ENCODE measurements at places on chromosomes 2 and 18.

GRCh38 chr18:57559314-57559713 lies 27.2 kb downstream of the FECH start:
- DNase-seq, result no peak

DNA sequence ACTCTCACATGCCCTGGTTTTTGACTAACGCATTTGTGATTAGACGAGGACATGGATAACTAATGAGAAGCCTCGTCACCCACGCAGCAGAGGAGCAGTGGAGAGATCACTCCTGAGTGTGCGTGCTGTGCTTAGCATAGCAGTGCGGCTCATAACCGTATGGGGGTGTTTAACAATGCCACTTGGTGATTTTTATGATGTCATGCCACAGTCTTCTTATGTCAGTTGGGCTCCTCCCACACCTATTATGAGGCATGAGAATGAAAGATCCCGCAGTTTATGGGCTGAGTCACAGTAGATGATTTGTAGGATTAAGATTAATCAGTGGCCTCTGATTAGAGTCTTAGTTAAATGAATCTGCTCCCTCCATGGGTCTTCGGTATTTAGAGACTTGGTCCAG lies 2.5 kb upstream of the SMIM21 start:
- DNase-seq, result no peak

- no peak for DNase-seq
Measured at GRCh38 chr18:6449213-6449612, 34.5 kb upstream of the L3MBTL4 start.

DNA sequence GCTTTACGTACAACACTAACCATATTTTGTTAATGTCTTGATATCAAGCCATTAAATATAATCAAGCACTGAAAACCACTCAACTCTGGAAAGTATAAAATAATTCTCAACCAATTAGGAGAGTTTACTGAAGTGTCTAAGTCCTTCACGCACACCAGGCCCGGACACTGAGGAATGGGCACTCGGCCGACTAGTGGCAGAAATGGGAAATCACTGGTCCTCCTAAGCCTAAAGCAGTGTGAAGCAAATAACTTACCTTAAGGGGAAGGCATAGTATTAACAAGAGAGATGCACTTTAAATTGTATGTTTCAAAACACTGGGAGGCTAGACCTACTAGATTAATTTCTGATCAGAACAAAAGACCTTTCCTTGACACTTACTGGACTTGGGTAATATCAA lies 45.7 kb downstream of the FAM210A start:
- DNase-seq, result no peak

DNA sequence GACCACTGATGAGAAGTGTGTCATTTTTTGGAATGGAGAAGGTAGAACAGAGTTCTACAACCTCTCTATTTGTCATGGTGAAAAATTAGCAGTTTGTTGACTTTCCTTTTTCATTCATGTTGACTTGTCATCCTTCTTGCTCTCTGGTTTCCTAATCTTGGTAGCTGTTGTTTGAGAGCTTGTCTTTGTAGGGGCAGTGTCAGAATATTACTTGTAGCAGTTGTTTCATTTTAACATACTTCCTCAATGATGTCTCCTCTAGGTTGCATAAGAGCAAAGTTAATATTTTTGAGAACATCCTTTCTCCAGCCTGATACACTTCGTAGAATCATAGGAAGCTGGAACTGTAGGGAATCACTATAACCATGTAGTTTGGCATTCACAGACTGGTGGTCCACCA lies 368.2 kb upstream of the FANCL start:
- no peak for DNase-seq

DNA sequence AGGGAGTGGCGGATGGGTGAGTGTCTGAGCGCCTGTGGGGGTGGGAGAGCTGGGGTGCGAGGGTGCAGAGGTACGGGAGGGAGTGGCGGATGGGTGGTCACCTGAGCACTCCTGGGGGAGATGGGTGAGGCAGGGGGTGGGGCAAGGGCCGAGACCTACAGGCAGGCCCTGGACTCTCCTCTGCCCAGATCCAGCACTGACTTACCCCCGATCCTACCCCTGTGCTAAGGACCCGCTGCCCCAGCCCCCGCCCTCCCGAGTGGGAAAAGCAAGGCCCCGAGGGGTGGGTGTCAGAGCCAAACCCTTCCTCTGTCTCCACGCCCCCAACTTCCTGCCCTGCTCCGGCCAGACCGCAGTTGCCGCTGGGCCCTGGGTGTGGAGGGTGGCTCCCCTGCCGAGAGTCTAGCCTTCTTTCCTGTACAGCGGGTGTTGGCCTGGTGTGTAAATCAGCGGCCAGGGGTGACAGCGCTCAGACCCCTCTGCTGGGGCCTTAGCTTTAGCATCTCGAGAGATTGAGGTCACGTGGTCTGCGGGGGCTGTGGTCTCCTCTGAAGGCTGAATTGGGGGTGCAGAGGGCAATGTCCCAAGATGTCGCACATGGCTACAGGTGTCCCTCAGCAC lies 12.5 kb downstream of the BOK start:
- no peak for DNase-seq

DNA sequence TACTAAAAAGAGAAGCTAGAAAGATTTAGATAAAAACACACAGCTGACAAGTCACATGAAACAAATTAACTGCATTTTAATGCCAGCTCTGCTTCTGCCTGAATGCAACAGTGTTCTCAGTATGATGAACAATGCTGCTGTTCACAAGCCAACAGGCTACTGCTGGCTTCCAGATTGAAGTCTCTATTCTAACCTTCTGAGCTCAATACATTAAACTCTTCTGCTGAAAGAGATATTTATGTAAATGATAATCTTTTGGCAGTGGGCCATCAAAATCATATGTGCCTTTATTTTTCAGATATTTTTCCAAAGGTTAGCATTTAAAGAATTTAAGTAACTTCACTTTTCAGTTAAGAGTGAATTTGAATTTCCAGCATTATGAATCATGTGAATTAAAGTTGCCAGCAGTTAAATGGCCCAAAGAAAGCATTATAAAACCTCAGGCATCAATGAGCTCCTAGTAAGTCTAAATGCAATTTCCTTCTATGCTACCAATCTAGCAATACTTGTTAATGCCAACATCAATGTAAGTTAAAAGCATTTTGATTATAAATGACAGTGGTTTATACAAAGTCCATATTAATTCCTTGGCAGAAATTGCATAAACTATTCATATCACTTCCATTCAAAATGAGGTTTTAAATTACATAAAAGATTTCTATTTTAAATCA lies 72.4 kb downstream of the ID2 start:
- DNase-seq, result no peak

DNA sequence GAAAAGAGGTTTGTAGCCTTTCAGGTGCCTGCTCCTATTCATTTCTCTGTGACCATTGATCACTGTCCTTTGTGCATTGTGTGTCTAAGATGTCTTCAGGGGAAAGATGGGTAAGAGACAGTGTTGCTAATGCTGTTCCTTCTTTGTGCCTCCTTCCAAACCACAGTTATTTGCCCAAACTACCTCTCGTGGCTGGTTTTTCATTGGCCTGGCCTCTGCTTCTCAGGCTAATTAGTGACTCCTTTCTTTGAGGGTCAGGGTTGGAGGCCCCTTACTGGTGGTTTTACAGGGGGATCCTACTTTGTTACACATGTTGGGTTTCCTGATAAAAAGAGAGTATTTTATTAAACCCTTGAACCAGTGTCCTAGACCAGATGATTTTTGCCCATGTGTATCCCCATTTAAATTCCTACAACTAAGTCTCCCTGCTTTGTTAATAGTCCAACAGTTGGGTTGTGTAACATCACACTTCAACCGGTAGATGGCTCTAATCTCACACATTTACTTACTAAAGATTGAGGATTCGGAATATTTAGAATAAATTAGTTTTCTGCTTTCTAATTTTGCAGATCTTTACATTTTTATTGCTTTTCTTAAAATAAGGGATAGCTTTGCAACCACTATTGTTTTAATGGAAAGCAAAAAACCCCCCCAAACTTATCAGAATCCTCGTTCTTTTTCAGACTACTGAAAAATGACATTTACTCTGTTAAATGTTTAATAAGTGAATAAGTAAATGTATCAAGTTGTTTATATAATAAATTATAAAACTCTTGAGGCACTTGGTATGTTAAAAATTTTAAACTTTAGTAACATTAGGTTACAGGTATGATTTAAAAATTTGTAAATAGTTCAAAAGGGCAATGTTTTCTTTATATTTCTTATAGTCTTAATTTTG lies 2.4 kb downstream of the MARS2 start:
- peak; percentile 25 for DNase-seq

DNA sequence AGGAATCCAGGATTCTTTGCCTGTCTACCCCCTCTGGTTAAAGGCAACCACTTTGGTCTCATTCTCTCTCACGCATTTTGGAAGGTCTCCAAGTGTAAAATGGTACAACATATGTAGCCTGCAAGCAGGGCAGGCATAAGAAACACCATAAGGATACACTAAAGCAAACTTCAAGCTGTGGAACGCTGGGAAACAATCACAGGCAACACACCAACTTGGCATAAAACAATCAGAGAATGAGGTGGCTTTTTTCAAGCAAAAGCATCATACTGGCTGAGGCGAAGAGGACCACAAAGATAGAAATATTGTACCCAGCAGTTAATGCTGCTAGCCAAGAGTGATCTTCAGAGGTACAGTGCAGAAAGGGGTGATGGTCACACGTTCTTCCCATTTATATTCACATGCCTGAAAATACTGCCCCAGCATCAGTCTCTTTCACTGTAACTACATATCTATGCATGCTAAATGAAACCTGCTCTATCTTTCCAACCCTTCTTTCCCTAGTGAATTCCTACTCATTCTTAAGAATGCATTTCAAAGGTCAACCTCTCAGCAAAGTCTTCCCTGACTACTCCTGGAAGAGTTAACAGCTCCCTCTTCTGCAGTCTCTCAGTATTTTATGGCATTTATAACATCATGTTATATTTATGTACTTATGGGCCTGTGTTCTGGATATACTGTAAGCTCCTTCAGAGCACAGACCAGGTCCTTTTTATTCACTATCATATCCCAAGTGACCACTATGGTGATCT lies 71.9 kb upstream of the GALNT5 start:
- no peak for DNase-seq

- no peak for DNase-seq
Measured at GRCh38 chr2:161745866-161746614, 121.8 kb downstream of the SLC4A10 start.

- no peak for DNase-seq
Measured at GRCh38 chr18:12973562-12974213, 17.5 kb upstream of the CEP192 start.

DNA sequence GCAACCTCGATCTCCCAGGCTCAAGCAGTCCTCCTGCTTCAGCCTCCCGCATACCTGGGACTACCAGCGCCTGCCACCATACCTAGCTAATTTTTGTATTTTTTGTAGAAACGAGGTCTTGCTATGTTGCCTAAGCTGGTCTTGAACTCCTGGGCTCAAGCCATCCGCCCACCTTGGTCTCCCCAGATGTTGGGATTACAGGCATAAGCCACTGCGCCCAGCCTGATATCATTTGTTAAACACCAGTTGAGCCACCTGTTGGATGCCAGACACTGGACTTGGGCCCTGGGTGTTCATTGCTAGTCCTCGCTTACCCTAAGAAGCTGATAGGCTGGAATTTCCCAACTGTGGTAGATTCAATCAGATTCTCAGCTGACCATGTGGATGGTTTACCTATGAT lies 79.8 kb downstream of the ITGB1BP1 start:
- DNase-seq, result no peak

DNA sequence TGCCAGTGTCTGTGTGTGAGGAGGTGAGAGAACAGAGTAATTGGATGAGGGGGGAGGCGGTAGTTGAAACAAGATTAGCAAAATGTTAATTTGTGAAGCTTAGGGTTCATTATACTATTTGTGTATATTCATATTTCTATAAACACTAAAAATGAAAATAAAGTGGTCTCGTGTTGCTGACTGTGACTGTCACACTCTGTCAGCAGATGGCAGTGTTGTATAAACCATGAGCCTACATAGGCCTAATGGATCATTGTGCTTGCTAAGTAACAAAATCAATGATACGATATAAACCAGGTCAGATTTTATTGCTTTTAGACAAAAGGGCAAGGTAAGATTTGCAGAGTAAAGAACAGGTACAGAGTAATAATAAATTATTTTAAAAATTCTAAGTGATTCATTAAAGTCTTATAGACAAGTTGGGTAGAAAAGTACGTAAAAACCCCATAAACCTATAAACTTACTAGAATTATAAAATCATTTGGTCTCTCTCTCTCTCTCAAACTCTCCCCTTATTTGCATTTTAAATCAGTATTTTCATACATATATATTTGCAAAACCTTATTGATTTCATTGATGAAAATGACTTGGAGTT lies 182.7 kb downstream of the RPIA start:
- peak; percentile 25 for DNase-seq

DNA sequence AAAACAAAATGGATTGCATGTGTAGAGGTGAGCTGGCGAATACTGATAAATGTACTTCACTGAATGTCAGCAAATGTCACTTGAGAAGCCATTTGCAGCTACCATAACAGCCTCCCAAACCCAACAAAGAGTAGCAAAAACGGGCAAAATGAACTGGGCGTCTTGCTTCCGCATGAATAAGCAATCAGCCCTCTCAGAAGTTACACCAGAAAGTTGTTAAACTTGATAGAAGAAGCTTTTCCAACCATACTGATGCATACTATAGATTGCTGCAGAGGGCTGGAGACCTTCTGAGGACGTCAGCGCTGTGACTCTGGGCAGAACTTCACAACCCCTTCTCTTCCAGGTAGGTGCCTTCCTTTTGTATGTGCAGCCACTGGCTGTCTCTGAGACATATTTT lies 18.7 kb upstream of the SIX3 start:
- DNase-seq, result no peak

DNA sequence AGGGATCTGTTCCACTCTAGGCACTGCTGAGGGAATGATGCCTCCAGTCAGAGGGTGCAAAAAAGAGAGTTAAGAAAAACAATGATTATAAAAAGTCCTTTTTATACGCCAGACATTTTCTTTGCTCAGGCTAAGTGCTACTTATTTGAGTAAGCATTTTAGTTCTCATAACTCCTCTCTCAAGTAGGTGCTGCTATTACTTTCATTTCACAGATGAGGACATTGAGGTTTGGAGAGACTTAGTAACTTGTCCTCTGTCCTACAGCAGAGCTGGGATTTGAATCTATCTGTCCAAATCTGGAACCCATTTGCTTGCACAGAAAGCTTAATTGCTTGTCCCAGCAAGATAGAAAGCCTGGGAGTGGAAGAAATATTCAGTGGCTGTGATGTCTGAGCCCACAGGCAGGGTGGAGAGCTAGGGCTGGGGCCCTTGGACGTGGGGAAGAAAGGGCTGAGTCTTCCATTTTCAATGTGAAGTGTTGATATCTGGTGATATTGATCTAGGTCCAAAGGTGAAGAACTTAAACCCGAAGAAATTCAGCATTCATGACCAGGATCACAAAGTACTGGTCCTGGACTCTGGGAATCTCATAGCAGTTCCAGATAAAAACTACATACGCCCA lies 5.8 kb downstream of the IL37 start:
- no peak for DNase-seq

Data from central memory CD4-positive, alpha-beta T cell (primary cell).